Thyroid gland (tissue), 4 donors: ENCODE measurements at places on chromosomes 2 and 18. TPM values are rescaled to one million over a fixed set of nuclear protein-coding genes. Genes with fewer than 3 reads are reported as not detected.

DNA sequence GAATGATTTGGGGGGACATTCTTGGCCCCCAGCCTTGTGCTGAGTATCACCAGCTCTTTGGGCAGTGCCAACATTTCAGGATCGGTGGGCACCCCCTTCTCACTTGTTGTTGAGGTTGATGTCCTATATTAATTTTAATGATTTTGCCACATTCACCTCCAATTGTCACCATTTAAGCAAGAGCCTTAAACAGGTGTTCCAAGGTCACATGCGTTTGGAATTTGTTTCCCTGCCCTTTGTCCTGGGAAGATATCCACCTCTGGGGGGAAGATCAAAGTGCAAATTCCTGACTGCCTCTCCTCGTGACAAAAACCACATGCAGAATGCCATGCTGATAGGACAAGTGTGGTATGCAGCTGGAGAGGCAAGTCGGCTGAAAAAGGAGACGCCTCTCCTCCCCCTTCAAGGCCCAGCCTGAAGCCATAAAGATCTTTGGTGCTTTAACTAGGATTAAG is 72.5 kb upstream of the ID2 start:
- no peak for DNase-seq

The RESP18 gene
- not detected for total RNA-seq

The GPR45 gene
- total RNA-seq: not detected

GRCh38 chr2:127762846-127763245 is 48.1 kb downstream of the WDR33 start:
- DNase-seq: no peak
